ENCODE measurements at places on chromosomes 5 and 9.

GRCh38 chr5:162683284-162683683 lies 615.7 kb downstream of the GABRG2 start:
- no peak for DNase-seq

DNA sequence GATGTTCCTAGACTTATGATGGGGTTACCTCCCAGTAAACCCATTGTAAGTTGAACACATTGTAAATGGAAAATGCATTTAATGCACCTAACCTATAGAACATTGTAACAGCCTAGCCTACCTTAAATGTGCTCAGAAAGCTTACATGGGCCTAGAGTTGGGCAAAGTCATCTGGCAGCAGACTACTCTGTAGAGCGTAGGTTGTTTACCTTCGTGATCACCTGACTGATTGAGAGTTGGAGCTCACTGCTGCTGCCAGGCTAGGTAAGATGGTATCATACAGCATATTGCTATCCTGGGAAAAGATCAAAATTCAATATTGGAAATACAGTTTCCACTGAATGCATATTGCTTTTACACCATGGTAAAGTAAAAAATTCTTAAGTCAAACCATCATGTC lies 95.4 kb downstream of the HTR4 start:
- DNase-seq: no peak

DNA sequence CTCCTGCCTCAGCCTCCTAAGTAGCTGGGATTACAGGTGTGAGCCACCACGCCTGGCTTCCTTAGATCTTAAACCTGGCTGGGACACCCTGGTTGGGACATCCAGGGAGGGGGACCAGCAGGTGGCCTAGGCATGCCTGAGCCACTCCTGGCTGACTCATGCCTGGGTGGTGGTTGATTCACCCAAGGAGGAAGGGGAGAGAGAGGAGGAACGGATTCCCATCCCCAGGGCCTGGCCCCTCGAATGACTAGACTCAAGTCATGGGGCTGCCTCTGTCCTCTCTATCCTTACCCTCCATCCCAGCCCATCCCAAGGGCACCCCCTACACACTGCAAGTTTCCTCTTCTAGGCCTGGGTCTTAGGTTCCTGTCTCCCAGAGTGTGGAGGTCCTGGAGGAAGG lies 12.7 kb downstream of the EEIG1 start:
- DNase-seq: no peak

- DNase-seq: no peak
These were observed 24.9 kb downstream of the PITX1 start for GRCh38 chr5:135008981-135009735.

- peak; percentile 22 for DNase-seq
These were observed 56.6 kb downstream of the CFAP90 start for GRCh38 chr5:7794311-7794710.

GRCh38 chr5:176365351-176366231 lies at the start of gene ARL10:
Gene ARL10 (plus strand): TSS chr5:176365487. CDS start chr5:176365564, 77 bp downstream.
- no peak for DNase-seq

DNA sequence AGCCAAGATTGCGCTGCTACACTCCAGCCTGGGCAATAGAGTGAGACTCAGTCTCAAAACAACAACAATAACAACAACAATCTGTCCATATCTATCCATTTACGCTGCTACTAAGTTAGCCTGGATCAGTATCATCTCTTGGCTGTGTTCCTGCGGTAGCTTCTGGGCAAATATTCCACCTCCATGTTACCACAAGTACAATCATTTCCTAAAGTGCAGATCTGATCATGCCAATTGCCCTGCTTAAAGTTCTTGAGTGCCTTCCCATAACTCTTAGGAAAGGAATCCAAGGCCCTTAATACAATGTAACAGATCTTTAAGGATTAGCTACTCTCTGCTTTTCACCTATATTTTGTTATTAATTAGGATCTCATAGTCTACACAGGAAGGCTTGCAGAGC lies 15.4 kb upstream of the PPP2R2B start:
- DNase-seq: no peak

GRCh38 chr5:18023275-18023674 lies 389.0 kb downstream of the TAF11L14 start:
- DNase-seq: no peak

Data from GM12864 (cell line).